ENCODE measurements at places on chromosomes 11 and 22. TPM values are rescaled to one million over a fixed set of nuclear protein-coding genes. Genes with fewer than 3 reads are reported as not detected.

GRCh38 chr11:14300661-14301304, 58.2 kb downstream of the RRAS2 start:
- H3K27ac ChIP-seq: no peak overlapping the region
- DNase-seq: peak; percentile 70
- peaks cover 21% of the 10 kb centered on the region for H3K4me1 ChIP-seq
- H3K4me3 ChIP-seq: no peak overlapping the region

DNA sequence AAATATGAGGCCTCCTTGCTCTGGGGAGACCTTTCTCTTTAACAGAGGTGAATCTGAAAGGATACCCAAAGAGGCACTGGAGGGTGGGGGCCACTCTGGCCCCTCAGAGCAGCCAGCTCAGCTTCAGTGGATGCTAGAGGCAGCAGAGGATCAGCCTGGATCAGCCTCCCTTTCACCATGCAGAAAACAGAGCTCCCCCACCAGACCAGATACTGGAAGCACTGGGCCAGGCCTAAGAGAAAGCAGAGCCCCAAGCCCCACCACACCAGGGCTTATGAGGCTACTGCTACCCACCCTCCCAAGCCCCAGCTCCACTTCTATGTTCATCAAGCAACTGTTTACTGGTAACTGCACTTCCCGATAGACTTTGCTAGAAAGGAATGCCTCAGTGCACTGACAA, 4.0 kb upstream of the SLC43A3 start:
- DNase-seq: no peak
- H3K27ac ChIP-seq: no peak overlapping the region
- H3K36me3 ChIP-seq: peaks cover 5% of the 10 kb centered on the region
- H3K4me1 ChIP-seq: peaks cover 26% of the 10 kb centered on the region

GRCh38 chr11:9575260-9576240, 2.1 kb downstream of the WEE1 start:
- peak overlapping the region; percentile 89 for H3K4me3 ChIP-seq
- peaks cover 36% of the 10 kb centered on the region for H3K4me1 ChIP-seq
- no peak for DNase-seq
- peak overlapping the region; percentile 84 for H3K27ac ChIP-seq
- peaks cover 53% of the 10 kb centered on the region for H3K36me3 ChIP-seq

- H3K4me1 ChIP-seq: peaks cover 3% of the 10 kb centered on the region
- peaks cover 30% of the 10 kb centered on the region for H3K27me3 ChIP-seq
- H3K4me3 ChIP-seq: no peak overlapping the region
Measured at GRCh38 chr11:134592391-134592990, 180.4 kb upstream of the B3GAT1 start.

DNA sequence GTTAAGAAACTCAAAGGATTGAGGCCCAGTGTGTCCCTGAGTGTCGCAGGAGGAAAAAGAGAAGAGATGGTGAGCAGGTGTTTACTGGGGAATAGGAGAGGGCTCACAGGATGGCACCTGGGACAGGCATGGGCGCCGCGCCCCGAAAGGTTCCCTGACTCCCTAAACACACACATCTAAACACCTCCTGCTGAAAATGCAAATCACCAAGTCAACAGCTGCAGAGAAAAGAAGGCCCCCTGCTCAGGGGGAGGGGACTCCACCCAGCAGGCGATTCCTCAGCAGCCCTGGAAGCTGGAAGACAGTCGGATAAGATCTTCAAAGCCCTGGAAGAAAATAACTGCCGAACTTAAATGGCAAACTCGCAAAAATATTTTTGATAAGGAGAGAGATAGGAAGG, 377.2 kb downstream of the BRD1 start:
- H3K4me1 ChIP-seq: no peaks in the 10 kb centered on the region
- no peak overlapping the region for H3K27ac ChIP-seq
- peaks cover 16% of the 10 kb centered on the region for H3K27me3 ChIP-seq
- no peaks in the 10 kb centered on the region for H3K36me3 ChIP-seq

GRCh38 chr11:44308256-44308922, 1.6 kb downstream of the ALX4 start:
- peaks cover 97% of the 10 kb centered on the region for H3K27me3 ChIP-seq
- no peak for DNase-seq
- peaks cover 31% of the 10 kb centered on the region for H3K4me1 ChIP-seq
- no peak overlapping the region for H3K4me3 ChIP-seq

GRCh38 chr11:105468154-105468553, 141.7 kb upstream of the GRIA4 start:
- no peaks in the 10 kb centered on the region for H3K4me1 ChIP-seq
- no peaks in the 10 kb centered on the region for H3K36me3 ChIP-seq
- no peak overlapping the region for H3K27ac ChIP-seq
- no peaks in the 10 kb centered on the region for H3K27me3 ChIP-seq
- no peak overlapping the region for H3K4me3 ChIP-seq

DNA sequence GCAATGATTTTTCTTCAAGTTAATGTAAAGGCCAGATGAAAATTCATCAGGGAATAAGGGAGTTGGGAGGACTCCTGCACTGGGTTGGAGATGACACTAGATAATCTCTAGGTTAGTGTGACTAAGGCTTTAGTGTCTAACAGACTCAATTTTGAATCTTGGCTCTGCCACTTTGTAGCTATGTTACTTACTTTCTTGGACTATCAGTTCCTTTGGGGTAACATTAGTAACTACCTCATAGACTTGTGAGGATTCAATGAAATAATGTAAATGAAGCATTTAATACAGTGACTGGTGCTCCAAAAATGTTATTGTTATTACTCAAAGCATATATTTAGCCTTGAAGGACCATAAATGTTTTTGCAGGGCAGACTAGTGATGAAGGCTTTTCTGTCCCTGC, 9.6 kb upstream of the CCDC89 start:
- no peak for DNase-seq
- H3K4me1 ChIP-seq: peaks cover 41% of the 10 kb centered on the region
- peaks cover 41% of the 10 kb centered on the region for H3K36me3 ChIP-seq
- no peaks in the 10 kb centered on the region for H3K27me3 ChIP-seq

DNA sequence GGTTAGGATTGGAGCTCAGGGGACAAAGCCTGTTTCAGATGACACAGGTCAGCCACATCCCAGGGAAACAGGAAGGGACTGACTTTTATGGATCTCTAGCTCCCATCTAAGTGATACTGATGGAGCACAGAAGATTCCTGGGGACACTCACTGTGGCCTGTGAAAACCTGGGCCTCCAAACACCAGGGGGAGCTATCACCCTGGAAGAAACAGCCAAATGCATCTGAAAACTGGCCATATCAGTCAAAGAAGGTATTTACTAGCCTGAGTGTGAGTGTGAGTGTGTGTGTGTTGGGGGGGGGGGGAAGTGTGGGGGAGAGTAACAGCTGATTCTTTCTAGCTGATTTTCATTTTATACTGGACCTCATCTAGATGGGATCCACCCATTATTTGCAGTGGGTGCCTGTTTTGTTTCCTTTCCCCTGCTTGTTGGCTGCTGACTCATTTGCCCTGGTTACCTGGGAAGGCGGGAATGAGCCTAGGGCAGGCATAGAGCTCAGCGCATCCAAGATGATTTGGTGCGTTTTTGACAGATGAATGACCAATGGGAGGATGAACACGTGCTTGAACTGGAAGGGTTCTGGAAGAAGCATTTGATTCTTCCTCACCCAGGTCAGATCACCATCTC, 284.0 kb downstream of the KIRREL3 start:
- H3K4me1 ChIP-seq: no peaks in the 10 kb centered on the region
- no peaks in the 10 kb centered on the region for H3K36me3 ChIP-seq
- DNase-seq: peak; percentile 55
- H3K27me3 ChIP-seq: no peaks in the 10 kb centered on the region
- H3K27ac ChIP-seq: no peak overlapping the region

Gene GRIK4
- not detected for total RNA-seq

Gene NTM
- total RNA-seq: not detected

Gene KRTAP5-8
- not detected for total RNA-seq

Gene RIBC2
- 12.8 TPM for total RNA-seq
